Kidney capillary endothelial cell (primary cell): ENCODE measurements at places on chromosomes 16 and 17.

GRCh38 chr16:68247400-68247799, 2.2 kb downstream of the PLA2G15 start:
- no peak for DNase-seq

DNA sequence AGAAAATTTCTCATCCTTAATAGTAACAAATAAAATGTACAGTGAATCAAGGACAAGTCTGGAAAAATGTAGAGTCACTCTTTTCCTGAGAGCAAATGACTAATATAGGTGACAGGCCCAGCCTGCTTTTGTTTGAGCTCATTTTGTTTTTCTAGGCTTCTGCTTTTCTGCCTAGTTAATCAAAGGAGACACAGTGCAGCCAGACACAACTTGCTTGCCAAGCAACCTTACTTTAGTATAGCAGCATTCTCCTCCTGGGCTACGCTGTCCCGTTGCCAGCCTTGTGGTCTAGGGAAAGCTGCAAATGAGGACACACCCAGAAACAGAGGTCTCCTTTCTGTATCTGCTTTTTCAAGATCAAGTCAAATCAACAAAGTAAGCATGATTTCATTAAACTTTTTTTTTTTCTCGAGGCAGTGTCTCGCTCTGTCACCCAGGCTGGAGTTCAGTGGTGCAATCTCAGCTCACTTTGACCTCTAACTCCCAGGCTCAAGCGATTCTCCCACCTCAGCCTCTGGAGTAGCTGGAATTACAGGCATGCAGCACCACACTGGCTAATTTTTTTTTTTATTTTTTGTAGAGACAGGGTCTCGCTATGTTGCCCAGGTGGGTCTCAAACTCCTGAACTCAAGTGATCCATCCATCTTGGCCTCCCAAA, 17.2 kb downstream of the GINS3 start:
- peak; percentile 55 for DNase-seq

GRCh38 chr16:51542981-51543815, 392.1 kb upstream of the SALL1 start:
- DNase-seq: no peak

GRCh38 chr16:1134776-1135458, 18.0 kb upstream of the CACNA1H start:
- no peak for DNase-seq

- no peak for DNase-seq
These were observed 200.3 kb downstream of the MSI2 start for GRCh38 chr17:57456622-57457021.
